HT-29 (cell line): ENCODE measurements at places on chromosomes 12 and 14. TPM values are rescaled to one million over a fixed set of nuclear protein-coding genes. Genes with fewer than 3 reads are reported as not detected.
A peak's percentile ranks its signal among the peaks of the same experiment; 100 is the strongest.

The FGF23 gene
- total RNA-seq: not detected in 2 replicates

The STYK1 gene
- total RNA-seq: 7.4 and 12.8 TPM in 2 replicates

The A2M gene
- total RNA-seq: not detected in 2 replicates

The ARID4A gene
- 2.9 and 4.7 TPM in 2 replicates for total RNA-seq

- no peak for DNase-seq
Measured at GRCh38 chr14:93305725-93306418, 27.0 kb downstream of the BTBD7 start.

DNA sequence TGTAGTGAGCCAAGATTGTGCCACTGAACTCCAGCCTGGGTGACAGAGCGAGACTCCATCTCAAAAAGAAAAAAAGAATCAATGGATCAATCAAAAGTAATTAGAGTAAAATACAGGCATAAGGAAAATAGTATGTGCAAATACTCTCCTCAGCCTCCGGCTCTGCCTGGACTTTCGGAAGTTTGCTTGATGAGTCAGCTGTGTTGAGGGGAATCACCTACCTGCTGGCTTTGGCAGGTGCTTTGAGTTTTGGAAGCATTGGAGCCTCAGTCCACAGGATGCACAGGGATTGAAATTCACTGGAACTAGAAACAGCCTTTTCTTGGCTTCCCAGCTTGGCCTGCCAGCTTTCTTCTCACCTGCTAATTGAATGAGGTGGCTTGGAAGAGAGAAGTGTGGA lies 268.2 kb downstream of the PCNX1 start:
- peak; percentile 34 for DNase-seq
